ENCODE measurements at places on chromosomes 1 and 21.

GRCh38 chr1:2155147-2155598 lies 39.4 kb downstream of the FAAP20 start:
- no peak for DNase-seq

- no peak for DNase-seq
Measured at GRCh38 chr1:197911111-197911856, 5.9 kb upstream of the LHX9 start.

DNA sequence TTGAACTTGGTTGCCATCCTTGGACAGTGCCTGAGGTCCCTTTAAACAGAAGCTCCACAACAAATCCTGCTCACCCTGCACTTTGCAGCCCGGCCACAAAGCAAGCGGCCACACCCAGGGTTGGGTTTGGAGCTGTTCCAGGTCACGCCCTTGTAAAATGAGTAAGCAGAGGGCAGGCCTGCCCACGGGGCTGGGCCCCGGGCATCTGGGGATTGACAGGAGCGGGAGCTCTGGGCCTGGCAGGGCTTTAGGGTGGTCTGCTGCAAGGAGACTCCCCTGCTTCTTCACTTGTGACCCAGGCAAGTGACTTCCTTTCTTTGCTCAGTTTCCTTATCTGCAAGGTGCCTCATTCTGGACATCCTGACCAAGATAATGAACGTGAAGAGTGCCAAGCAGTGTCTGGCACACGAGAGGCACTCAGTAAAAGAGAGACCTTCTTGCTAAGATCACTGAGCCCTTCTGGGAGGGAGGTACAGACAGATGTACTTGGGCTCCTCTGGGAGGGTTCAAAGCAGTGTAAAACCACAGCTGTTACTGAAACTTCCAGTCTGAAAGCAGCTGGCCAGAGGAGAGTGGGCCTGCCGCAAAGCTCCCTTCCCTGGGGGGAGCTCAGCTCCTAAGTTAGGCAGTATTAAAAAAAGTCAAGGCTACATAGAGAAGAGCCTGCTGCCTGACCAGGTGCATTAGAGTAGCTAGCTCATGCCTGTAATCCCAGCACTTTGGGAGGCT lies 2.6 kb downstream of the E2F2 start:
- DNase-seq: no peak

DNA sequence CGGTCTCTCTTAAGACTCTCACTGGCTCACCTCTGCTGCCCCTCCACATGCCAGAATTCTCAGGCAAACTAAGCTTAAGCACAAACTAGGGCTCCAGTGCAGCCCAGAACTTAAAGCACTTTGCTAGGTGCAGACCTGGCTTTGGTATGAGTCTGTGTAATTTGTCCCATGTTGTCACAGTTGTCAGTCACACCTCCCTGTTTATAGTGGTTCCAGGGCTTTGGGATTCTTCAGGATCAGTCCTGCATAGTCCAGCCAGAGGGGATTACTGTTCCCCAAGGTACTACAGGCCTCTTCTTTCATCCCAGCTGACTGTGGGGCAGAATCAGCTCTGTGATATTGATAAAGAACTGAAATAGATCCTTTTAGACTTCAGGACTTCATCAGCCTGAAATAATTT lies 105.0 kb upstream of the UBE2U start:
- DNase-seq: no peak

DNA sequence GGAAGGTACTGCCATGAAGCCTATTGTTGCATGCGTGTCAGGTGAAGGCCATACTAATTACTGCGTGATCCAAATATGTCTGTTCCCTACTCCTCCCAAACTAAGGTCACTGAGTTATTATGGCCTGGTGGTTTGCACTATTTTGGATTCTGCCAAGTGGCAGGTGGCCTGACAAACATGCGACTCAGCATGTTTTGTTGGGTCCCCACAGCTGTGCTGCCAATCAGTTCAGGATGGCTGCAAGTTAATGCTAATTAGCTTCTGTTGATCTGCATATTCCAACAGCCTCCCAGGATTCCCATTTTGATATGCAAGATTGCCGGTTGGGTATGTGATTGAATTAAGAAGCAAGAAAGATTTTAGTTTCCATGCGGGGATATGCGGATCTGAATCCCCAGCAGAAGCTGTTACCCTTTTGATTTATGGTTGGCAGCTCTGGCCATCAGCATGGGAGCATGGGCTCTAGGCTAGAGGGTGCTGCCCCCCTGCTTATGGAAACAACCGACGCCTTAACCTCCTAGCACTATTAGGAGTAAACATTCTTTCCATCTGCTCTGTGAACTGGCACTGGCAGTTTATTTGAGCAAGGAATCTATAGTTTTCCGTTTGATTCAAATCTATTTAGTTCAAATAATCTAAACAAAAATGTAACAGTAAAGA lies 429.8 kb upstream of the C1orf87 start:
- DNase-seq: no peak

DNA sequence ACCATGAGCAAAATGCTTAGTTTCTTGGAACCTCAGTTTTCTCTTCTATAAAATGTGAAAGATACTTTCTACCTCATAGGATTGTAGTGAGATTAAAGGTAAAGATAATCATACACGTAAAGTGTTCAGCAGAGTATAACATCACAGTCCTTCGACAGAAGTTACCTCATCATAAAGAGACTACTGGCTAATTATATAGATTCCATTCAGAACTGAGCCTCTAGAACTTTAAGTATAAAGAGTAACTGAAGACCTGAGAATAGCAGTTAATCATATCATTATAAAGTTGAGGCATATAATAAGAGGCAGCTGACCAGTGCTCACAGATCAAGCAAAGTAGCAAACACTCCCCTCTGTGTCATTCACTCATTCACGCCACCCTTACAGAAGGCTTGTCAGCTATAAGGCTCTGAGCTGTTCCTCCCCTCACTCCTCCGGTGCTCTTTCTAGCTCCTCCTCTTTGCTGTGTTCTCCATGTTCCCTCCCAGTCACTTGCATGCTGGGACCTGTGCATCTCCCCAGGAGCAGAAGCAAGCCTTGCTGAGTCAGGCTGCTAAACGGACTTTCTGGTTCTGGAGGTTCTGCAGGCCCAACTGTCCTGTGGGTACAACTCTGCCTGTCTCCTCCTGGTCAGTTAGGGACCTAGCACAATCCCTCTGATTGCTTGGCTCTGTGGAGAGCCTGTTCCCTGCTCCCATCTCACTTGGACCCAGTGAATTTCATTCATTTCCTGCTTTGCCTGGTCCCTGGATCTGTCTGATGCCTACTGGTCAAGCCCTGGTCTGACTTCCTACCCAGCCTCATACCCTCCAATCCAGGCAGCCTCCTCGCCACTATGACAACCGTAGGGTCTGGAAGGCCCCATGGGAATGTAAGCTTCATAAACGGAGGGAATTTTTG lies 28.3 kb upstream of the LY9 start:
- DNase-seq: no peak

DNA sequence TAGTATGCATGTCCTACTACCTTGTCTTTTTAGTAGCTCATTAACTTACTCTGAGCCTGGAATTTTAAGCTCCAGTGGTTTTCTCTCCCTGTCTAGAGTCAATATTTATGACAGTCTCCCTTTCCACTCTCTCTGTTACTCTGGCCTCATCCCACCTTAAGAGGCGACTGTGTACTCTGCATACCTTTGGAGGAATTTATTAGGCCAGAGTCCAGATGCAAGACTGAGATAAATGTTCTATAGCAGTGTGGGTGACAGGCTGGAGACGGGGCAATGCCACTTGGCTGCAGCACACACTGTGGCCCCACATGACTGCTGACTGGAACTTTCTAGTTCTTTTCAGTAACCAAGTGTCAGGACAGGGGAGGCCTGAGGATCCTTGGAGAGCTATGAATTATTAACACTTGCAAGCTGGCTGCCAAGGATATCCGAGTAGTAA lies 4.1 kb upstream of the PDZK1 start:
- DNase-seq: no peak

- no peak for DNase-seq
Measured at GRCh38 chr1:20848162-20848561, 61.1 kb upstream of the HP1BP3 start.

GRCh38 chr1:156382561-156382960 lies 13.6 kb downstream of the RHBG start:
- no peak for DNase-seq

DNA sequence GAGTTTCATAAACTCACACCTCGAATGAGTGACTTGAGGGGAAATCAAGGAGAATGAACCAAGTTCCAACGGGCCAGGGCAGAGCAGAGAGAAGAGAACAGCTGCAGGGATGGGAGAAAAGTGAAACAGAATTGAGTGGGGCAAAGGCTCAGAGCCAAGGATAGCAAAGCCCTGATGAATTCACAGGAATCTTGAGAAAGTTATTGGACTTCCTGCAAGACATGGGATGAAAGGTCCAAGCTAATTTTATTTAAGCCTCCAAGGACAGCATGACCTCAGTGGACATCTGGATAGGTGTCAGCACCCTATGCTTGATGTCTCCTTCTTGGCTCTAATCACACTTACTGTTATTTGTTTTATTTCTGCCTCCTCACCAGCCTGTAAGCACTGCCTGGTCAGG lies 43.0 kb upstream of the RAVER2 start:
- DNase-seq: no peak

GRCh38 chr1:54246116-54246721 lies 46.3 kb downstream of the MRPL37 start:
- DNase-seq: no peak

DNA sequence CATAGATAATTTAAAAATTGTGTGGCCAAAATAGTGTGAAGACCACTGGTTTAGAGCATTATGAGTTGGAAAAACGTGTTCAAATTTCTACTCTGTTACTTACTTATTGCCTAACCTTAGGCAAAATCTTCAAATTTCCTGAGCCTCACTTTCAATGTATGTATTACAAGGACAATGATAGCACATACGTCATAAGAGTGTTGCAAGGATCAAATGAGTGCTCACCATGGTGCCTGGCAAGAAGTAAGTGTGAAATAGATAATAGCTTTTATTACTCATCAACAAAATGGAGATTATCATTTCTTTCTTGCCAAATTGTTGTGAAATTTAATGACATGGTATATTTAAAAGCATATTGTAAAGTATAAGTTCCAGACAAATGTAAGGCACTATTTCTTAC lies 57.2 kb downstream of the FH start:
- DNase-seq: no peak

DNA sequence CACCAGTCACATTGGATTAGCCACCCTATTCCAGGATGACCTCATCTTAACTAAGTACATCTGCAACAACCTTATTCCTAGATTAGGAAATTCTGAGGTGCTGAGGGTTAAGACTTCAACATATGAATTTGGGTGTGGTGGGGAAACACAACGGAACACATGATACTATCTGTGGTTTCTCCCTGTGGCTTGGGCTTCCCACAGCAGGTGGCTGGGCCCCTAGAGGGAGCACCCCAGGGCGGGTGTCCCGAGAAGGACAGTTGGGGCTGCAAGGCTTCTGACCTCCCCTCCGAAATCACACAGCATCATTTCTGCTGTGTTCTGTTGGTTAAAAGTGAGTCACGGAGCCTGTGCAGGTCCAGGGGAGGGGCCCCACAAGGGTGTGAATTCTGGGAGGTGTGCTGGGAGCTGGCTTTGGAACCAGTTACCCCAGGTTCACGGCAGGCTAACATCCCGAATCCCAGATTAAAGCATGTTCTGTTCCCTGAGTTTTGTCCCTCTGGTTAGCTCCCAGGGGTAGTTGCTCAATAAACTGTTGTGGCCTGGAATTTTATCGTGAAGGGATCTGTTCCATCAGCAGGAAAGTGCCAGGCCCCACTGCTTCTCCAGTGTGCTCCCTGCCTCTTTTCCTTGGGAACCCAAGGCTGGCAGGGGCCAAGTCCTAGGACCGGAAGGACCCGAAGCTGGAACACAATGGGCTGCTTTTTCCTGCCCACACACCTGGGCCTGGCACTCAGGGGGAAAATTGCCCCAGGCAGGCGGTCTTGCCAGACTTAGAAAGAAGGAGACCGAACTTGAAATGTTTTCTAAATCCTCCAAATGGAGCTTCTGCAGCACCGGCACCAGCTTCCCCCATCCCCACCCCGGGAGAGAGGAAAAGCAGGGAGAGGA lies 154.0 kb upstream of the WNT4 start:
- DNase-seq: no peak

DNA sequence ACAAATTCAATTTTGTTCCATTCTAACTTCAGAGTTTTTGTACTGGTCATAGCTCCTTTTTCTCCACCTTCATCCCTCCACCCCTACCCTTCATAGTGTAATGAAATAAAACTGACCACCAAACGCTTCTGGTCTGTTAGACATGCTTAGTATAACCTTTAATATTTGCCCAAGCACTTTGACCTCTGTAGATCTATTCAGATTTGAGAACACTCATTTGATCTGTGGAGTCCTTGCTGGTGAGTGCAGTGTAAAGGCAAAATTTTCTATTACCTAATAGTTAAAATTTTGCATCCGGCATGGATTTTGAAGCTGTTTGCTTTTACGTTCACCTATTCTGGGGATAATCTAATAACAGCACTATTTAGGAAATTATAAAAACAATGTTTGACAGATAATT lies 41.2 kb downstream of the TMEM200B start:
- no peak for DNase-seq

GRCh38 chr1:229205854-229206253 lies 65.1 kb upstream of the RAB4A start:
- DNase-seq: no peak

DNA sequence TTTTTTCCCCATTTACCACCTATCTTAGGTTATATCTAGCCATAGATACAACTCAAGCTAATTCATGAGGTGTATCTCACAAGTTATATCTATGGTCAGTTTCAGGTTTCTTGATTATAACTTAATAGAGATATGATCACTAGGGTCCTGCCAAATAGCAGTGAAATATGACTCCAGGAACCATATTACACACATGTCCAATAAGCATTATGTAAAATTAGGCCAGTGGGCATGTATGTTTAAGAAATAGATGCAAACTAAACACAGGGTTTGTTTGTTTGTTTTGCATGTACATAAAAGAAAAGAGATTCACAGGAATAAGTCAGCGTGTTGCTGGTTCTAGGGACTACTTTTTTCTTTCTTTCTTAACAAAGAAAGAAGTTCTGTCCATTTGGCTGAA lies 112.5 kb upstream of the ST6GALNAC5 start:
- DNase-seq: no peak

GRCh38 chr1:168338589-168339503 lies 58.2 kb downstream of the TBX19 start:
- DNase-seq: no peak

DNA sequence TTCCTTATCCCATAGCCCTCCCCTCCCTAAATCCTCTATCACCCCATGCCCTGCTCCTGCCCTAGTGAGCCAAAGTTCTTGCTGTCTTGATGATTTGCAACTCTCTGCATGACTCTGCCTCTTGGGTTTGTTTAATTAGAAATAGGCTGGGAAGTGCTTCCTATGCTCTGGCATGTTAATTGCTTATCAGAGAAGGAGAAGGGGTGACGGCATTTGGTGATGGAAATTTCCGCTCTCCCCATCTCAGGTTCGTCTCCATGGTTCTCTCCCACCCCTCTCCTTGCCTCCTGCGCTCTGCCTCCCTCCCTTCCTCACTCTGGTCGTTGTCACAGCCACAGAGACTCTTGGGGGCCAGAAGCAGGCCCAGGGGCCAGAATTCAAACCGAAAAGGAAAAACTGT lies 68.9 kb downstream of the LRRN2 start:
- DNase-seq: no peak

DNA sequence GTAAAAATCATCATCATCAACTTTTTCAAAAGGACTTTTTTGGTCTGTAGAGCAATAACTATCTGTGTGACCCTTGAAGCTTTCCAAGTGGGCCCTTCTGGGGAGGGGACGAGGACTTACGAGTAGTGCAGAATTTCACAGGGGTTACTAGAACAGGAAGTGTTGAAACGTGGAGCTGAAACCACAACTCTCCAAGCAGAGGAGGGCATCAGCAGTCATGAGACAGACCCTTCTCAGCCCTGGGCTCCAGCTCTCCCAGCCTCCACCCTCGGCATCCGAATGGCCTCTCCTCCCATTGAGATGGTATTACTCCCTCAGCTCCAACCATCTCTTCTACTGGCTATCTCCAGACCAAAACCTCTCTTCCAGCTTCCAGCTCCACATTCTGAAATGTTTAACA lies 3.6 kb downstream of the FAM89A start:
- DNase-seq: no peak
